ENCODE measurements at places on chromosomes 1 and 21.

- no peak for DNase-seq
Observed at GRCh38 chr1:248810000-248810726, 15.6 kb downstream of the SH3BP5L start.

DNA sequence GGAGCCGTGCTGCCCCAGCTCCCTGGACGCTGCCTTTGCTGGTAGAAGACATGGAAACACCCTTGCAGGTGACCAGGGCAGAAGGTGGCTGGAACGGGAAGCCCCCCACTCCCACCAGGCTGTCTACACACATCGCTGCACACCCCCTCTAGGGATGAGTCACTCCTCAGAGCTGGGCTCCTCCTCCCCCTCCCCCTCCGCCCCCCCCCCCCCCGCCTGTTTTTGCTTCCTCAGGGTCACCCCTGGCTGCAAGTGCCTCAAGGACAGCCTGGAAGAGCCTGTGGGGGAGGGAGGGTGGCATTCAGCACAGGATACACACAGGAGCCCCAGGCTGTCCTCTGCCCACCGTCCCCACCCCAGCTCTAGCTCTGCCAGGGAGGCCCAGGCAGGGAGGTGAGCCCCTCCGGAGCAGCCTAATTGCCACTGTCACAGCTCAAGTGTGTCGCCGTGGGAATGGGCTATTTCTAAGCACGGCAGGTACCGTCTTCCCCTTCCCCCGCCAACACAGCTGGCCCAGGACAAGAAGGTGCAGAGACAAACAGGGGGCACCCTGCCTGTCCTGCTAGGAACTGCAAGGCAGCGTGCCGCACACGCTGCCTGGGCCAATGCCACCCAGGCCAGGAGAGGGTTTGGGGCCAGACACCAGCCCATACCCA is 2.5 kb downstream of the FNDC10 start:
- DNase-seq = no peak

DNA sequence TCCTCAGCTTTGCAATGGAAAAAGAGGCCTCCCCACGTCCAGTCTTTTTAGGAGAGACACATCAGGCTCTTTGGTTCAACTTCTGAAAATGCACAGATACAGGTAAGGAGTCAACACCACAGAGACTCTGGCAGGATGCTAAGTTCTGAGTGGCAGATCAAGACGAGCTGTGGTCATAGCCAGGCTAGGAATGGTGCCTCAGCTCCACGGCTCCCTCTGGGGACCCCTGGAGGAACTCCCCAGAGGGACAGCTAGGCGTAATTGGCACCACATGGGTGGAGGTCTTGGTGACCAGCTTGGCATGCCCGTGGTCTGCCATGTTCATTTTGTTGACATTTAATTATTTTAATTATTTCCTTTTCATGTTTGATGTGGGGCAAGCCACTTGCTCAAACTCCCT is 206.1 kb downstream of the KAZN start:
- no peak for DNase-seq

DNA sequence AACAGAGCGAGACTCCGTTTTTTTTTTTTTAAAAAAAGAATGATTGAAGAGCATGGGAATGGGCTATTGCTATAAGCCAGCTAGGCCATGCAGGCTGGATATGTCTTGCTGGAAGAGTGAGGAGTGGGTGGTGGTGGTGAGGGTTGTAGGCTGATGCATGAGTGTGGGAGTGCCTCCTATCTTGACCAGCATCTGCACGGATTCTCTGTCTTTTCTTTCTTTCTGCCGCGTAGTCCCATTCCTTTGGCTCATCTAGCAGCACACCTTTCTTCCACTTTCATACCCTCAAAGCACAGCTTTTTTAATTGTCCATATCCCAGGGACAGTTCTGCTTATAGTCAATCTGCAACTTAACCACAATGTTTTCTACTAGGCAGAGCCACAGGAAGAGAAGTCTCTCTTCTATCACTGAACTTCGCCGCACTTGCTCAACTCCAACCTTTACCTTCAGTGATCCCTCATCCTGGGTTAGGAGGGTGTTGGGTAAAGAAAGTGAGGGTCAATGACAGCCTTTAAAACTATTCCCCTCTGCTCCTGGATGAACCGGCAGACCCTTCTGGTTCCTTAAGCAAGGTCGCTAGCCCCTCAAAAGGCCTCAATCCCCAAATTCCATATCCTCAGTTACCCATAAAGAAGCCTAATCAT is 15.2 kb downstream of the ADCY10 start:
- no peak for DNase-seq

GRCh38 chr1:236161230-236161629 is 18.9 kb downstream of the GPR137B start:
- no peak for DNase-seq

DNA sequence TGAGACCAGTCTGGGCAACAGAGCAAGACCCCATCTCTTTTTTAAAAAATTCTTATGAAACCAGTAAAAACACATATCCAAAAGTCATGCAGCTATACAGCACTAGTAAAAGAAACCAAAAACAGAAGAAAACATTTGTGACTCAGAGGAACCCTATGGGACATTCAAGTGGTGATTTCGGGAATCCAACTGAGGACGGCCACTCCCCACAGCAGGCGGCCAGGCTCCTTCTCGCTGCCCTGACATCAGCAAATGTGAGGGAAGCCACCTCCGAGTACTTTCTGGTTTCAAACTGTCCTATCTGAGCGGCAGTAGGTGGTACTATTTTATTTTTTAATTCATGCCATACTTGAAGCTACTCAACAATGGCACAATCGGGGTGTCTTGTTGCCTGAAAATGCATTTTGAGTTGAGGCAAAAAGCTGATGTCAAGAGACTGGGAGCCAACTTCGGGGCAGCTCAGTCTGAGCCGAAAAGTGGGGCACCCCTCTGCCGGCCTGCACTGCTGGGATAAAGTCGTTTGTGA is 3.3 kb downstream of the SUMO3 start:
- no peak for DNase-seq

GRCh38 chr1:24968941-24969585 is 39.0 kb upstream of the RUNX3 start:
- no peak for DNase-seq

DNA sequence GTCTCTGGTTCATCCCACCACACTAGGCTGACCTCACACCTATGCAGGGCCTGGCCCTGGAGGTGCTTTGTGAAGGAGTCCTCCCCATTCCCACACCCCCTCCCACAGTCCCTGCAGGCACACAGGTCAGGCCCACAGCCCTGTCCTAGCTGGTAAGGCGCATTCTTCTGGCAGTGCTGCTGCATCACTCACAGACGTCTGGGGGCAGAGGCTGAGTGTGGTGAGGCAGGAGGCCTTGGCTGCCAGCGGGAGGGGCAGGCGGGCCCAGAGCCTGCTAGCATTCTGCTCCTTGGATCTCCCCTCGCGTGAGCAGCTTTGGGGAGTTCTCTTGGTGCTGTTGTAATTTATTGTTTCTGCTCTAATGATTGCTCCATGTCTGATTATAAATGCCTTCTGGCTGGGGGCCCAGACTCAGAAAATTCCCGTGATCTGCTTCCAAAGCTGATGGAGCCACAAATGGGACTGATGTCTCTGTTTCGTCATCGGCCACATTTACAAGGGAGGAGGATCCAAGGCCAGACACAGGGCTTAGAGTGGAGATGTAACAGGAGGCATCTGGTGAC is 62.9 kb downstream of the TRABD2B start:
- DNase-seq = no peak

DNA sequence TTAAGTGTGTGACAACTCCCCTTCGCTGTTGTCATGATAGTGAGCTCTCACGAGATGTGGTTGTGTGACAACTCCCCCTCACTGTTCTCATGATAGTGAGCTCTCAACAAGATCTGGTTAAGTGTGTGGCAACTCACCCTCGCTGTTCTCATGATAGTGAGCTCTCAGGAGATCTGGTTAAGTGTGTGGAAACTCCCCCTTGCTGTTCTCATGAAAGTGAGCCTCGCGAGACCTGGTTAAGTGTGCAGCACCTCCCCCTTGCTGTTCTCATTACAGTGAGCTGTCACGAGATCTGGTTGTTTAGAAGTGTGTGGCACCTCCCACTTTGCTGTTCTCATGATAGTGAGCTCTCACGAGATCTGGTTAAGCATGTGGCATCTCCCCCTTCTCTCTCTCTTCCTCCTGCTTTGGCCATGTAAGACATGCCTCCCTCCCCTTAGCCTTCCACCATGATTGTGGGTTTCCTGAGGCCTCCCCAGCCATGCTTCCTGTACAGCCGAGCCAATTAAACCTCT is 25.1 kb upstream of the LSS start:
- no peak for DNase-seq

- no peak for DNase-seq
Observed at GRCh38 chr1:15683345-15684039, 628 bp upstream of the PLEKHM2 start.

- no peak for DNase-seq
Observed at GRCh38 chr1:230313453-230314141, 112.5 kb downstream of the PGBD5 start.

DNA sequence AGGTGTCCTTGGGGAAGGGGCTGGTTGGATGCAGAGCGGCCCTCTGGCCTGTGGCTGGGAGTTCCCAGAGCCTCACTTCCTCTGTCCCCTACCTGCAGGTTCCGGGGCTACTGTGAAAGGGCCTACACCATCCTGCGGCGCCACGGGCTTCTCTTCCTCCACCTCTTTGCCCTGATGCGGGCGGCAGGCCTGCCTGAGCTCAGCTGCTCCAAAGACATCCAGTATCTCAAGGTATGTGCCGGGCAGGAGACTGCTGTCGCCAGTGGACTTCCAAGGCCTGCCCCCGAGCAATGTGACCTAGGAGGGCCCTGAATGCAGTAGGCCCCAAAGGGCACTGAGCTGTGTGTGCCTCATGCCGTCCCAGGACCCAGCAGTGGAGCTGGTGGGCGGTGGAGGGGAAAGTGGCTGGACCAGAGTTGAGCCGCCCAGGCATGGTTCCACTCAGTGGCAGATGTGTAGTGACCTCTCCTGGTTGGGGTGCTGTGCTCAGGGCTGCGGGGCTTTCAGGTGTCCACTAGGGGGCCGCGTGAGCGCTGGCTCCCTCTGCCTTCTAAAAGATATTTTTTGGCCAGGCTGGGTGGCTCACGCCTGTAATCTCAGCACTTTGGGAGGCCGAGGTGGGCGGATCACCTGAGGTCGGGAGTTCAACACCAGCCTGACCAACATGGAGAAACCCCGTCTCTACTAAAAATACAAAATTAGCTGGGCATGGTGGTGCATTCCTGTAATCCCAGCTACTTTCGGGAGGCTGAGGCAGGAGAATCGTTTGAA is 73.4 kb downstream of the PIK3CD start:
- DNase-seq = no peak

GRCh38 chr21:46159841-46160656 is 4.7 kb upstream of the FTCD start:
- DNase-seq = no peak

DNA sequence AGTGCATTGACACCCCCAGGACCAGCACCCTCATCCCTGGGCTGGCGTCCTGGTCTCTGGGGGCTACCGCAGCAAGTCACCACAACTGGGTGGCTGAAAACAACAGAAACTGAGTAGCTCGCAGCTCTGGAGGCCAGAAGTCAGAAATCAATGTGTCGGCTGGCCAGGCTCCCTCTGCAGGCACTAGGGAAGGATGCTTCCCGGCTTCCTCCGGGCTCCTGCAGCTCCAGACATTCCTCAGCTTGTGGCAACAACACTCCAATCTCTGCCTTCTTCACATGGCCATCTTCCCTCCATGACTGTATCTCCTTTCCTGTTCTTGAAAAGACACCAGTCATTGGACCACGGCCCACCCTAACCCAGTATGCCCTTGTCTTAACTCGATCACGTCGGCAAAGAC is 224.2 kb downstream of the NPHP4 start:
- no peak for DNase-seq

GRCh38 chr1:198934901-198935305 is 296.1 kb downstream of the PTPRC start:
- peak; percentile 32 for DNase-seq

DNA sequence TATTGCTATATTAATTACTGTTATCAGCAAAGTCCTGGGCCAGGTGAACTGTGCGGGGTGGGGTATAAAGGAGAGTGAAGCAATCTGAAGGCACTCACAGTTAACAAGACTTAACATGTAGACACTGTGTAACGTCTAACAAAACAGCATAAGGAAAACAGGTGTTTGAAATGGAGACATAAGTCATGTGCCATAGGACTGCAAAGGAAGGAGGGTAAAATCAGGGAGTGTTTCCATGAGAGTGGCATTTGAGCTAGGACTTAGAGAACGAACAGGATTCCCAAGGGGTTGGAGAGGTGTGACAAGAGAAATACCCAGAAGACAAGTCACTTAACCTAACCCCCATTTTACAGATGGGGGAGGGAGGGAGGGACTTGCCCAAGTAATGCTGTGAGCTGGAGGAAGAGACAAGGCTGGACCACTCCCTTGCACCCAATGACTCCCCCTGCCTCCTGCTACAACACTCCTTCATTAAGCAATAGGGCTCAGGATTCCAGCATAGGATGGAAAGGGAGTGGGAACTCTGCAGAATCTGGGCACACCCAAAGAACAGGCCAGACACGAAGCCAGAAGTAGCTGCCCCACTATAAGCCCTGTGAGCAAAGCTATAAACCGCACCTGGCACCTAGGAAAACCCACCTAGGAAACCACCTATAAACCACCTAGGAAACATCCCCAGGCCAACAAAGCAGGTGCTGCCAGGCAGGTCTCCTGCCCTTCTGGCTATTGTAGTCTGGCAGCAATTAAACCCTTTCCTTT is 6.6 kb downstream of the PEF1 start:
- DNase-seq = no peak

DNA sequence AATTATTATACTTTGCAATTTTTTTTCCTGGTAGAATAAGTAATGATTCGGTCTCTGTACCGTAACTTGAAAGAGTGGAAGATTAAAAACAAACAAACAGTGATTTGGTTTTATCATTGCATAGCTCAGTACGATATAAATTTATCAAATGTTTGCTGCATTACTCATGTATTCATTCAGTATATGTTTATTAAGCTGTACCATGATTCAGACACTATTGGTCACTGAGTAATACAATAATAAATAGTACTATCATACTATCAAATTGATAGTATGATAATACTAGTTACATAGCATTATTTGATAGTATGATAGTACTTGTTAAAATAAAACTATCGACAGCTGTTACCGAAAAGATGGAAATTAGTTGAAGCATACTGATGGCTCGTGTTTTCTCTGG is 12.1 kb downstream of the CENPF start:
- DNase-seq = no peak

DNA sequence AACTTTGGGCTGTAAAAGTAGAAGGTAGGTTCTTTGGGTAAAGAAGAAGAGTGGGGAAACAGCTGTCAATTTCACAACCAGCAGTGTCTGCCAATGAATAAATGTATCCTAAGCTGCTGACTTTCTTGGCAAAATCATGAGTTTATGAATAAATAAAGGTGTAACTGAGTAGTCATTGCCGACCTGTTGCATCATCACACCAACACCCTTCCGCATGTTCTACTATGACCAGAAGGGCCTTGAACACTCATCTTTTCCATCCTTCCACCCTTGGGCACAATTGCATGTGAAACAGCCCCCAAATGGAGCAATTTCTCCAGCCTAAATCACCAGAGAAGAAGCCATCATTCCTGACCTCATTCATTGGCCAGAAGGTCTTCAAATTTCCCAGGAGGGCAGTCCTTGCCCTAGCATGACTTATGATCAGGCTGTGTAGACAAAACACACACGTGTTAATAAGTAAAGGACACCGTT is 31.2 kb upstream of the QSOX1 start:
- DNase-seq = no peak
